ENCODE measurements at places on chromosomes 16 and 17. TPM values are rescaled to one million over a fixed set of nuclear protein-coding genes. Genes with fewer than 3 reads are reported as not detected.

- peaks cover 7% of the 10 kb centered on the region for H3K4me1 ChIP-seq
- no peak overlapping the region for H3K27ac ChIP-seq
- no peak overlapping the region for H3K4me3 ChIP-seq
These were observed 13.0 kb upstream of the GSE1 start for GRCh38 chr16:85600078-85600477.

DNA sequence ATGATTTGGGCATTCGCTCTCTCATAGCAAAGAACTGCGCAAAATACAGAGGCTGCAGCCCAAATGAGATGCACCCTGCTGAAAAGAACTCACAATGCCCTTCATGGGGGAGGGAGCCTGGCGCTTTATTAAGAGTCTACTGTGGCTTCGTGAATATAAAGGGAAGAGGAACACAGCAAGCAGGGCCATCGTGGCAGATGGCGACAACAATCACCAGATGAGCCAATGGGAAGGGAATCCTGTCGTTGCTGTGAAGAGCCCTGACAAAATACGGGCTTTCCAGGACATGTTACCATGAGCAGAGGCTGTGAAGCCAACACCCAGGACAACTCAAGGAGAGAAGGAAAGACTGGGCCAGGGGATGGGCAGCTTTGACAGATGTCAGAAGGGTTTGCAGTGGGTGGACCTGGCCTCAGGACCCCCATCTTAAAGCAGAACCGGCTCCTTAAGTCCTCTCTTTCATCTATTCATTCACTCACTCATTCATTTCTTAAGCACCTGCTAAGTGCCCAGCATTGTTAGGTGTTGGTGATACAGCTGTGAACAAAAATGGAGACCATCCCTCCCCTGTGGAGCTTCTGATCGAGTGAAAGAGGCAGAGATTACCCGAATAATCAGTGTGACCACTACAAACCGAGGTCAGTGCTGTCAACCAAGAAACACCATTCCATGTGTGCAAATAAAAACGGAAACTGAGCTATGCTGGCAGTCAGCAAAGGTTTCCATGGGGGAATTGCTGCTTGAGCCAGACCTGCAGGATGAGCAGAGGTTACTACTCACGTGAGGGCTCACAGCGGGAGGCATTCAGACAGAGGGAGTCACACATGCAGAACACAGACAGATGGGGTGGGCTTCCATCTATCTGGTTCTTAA lies 125.8 kb downstream of the DYNLRB2 start:
- no peaks in the 10 kb centered on the region for H3K27me3 ChIP-seq
- H3K4me3 ChIP-seq = no peak overlapping the region
- no peak overlapping the region for H3K27ac ChIP-seq

GRCh38 chr17:2093349-2093748 lies 38.4 kb downstream of the HIC1 start:
- H3K4me1 ChIP-seq = peaks cover 23% of the 10 kb centered on the region
- no peak for DNase-seq
- H3K36me3 ChIP-seq = no peaks in the 10 kb centered on the region
- no peak overlapping the region for H3K27ac ChIP-seq
- H3K27me3 ChIP-seq = no peaks in the 10 kb centered on the region
- no peak overlapping the region for H3K4me3 ChIP-seq

The FOXC2 gene
- total RNA-seq = 2.2 TPM

The SLC52A1 gene
- total RNA-seq = not detected
